ENCODE measurements at places on chromosomes 12 and 14.

GRCh38 chr12:33265900-33266299 lies 173.7 kb downstream of the SYT10 start:
- DNase-seq, result no peak

- DNase-seq, result no peak
Measured at GRCh38 chr14:30108975-30109700, 181.5 kb upstream of the PRKD1 start.

GRCh38 chr12:24134092-24134491 lies 184.6 kb upstream of the SOX5 start:
- no peak for DNase-seq

- peak; percentile 53 for DNase-seq
Measured at GRCh38 chr12:130764475-130765185, 48.5 kb upstream of the RIMBP2 start.

- DNase-seq, result peak; percentile 79
Measured at GRCh38 chr12:68559984-68560850, 50.5 kb upstream of the RAP1B start.

DNA sequence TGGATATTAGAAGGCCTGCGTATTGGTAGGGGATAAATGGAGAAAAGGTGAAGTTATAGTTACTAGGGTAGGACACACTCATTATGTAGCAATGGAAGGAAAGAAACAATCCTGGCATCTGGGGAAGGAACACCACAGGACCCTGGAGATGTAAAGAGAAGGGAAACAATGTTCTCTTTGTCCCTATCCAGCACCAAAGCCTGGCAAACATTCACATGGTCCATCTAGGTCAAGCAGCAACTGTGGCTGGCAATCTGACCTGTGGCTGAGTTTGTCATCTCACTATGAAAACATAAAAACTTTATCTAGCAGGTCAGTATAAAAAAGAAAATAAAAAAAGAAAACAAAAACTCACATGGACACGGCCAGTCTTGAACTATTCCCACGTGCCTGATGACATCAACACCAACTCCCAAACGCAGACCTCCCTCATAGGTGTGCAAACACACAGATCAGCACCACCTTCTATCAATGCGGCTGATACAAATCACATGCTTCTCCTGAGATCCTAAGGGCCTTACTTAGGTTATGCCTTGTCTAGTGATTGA lies 2.6 kb downstream of the POMT2 start:
- DNase-seq, result no peak

- DNase-seq, result no peak
Measured at GRCh38 chr14:28407996-28408395, 358.6 kb upstream of the FOXG1 start.

GRCh38 chr14:50794068-50794645 lies 36.8 kb downstream of the NIN start:
- no peak for DNase-seq

DNA sequence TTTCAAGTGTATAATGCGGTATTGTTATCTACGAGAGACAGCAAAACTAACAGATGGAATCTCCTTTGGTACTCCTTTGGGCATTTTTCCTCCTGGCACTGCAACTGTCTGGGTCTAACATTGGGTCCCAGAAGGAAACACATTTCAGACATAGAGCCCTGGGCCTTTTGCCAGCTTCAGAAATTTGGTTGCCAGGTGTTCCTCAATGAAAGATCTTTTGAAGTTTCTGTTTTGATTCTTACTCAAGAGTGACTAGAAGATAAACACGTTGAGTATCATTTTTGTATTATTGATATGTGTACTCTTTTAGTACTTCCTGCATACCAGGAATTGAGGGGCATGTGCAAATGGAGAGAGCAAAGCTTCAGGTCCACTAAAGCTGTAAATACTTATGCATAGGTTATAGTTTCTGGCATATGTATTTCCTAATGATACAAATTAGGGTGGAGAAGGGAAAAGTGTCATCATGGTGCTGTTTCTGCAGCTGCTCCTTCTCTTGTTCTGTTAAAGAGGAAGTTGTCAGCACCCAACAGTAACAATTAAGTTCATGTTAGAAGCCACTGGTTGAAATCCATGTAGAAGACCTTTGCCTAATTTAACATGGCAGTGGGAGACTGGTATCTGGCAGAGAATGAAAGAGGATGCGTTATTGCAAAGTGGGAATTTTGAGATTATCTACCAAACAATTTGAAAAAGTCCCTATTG lies 53.5 kb downstream of the SLC38A6 start:
- peak; percentile 48 for DNase-seq

GRCh38 chr12:70982991-70983390 lies 62.5 kb upstream of the PTPRR start:
- DNase-seq, result no peak

- DNase-seq, result no peak
Measured at GRCh38 chr12:94434171-94434570, 25.5 kb downstream of the CEP83 start.

DNA sequence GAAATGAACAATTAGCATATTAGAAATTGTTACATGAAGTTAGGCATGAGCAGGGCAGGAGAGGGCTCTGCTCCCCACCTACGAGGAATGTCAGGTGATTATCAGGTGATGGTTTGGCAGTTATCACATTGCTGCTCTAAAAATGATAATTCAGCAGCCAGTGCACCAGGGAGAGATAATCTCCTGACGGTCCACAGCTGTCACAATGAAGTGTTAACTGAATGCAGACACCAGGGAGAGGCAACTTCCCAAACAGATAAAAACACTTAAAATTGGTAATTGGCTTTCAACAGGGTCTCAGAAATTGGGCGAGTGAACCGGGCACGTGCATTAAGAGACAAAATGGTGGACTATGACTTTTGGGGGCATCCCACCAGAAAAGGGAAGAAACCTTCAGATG lies 176.0 kb downstream of the GRIP1 start:
- DNase-seq, result no peak
